Peyer's patch (tissue), 4 donors: ENCODE measurements at places on chromosomes 7 and 10. TPM values are rescaled to one million over a fixed set of nuclear protein-coding genes. Genes with fewer than 3 reads are reported as not detected.

- no peaks in the 10 kb centered on the region for H3K27me3 ChIP-seq
- peak overlapping the region; percentile 22 for H3K27ac ChIP-seq
- H3K36me3 ChIP-seq: no peaks in the 10 kb centered on the region
- DNase-seq: peak; percentile 76
- no peak overlapping the region for H3K4me3 ChIP-seq
Observed at GRCh38 chr10:92756201-92757065, 66.7 kb downstream of the HHEX start.

The NME8 gene
- total RNA-seq: 1.7 TPM

GRCh38 chr10:96690755-96691730, 29.3 kb downstream of the PIK3AP1 start:
- H3K27me3 ChIP-seq: no peaks in the 10 kb centered on the region
- DNase-seq: no peak
- H3K36me3 ChIP-seq: no peaks in the 10 kb centered on the region
- no peak overlapping the region for H3K4me3 ChIP-seq
- H3K27ac ChIP-seq: no peak overlapping the region

The TRIM56 gene
- 43.7 TPM for total RNA-seq

- no peaks in the 10 kb centered on the region for H3K36me3 ChIP-seq
- no peak for DNase-seq
- H3K27ac ChIP-seq: no peak overlapping the region
- H3K4me3 ChIP-seq: no peak overlapping the region
- H3K27me3 ChIP-seq: no peaks in the 10 kb centered on the region
- H3K4me1 ChIP-seq: no peaks in the 10 kb centered on the region
Observed at GRCh38 chr10:85604136-85604725, 762.4 kb downstream of the GRID1 start.

DNA sequence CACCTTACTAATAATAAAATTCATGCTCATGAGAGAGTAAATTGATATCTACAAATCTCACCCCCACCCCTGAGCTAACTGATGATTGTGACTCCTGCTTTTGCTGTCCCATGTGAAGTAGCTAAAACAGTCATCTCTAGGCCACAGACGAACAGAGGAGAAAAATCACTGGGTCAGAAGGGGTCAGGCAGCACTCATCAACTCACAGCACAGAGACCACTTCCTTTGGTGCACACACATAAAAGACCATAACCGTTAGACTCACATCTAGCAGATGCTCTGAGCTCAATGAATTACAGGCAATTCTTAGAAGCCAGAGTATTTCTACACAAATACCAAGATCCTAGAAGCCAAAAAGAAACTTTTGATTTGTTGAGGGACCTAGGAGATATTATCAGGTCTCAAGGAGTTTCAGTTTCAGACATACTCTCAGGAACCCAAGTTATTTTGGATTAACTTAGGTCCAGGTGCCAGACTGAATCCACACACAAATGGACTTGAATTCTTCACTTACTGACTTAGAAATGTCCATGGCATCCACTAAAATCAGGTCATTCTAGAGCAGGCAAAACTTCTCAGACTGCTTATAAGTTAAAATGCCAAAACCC, 65.0 kb upstream of the TES start:
- H3K27ac ChIP-seq: no peak overlapping the region
- no peak for DNase-seq
- no peaks in the 10 kb centered on the region for H3K36me3 ChIP-seq
- H3K27me3 ChIP-seq: no peaks in the 10 kb centered on the region
- no peak overlapping the region for H3K4me3 ChIP-seq
- no peaks in the 10 kb centered on the region for H3K4me1 ChIP-seq

The LRRC18 gene
- total RNA-seq: not detected

The MRC1 gene
- total RNA-seq: 22.0 TPM

DNA sequence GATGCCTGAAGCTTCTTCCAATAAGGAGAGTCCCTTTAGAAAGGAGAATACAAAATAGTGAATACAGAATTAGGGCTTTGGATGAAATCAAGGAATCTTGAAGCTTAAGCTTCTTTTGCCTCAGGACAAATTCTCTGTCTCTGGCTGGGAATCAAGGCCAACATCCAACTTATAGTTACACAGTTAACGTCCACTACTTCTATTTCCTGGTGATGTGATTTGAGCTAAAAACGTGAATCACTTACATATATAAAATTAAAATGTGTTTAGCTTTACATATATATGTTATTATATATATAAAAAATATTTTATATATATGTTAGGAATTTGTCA, 11.4 kb upstream of the INPP5F start:
- no peak overlapping the region for H3K27ac ChIP-seq
- DNase-seq: no peak
- H3K27me3 ChIP-seq: no peaks in the 10 kb centered on the region
- H3K4me3 ChIP-seq: no peak overlapping the region
- H3K36me3 ChIP-seq: no peaks in the 10 kb centered on the region

DNA sequence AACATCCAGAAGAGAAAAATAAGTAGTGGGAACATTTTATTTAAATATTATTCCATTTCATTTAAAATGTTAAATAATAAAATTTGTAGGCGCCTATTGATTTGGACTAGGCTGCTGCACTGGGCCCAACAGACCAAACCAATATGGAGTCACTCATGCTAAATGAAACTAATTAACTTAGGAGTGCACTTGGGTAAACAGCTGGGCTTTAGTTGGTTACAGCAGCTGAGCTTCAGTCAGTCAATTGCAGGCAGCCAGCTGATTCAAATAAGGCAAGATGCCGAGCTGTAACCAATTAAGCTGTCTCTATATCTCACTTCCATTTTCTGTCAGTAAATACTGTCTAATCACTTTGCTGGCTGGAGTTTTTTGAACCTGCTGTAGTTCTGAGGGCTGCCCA, 102.1 kb upstream of the WDR11 start:
- no peak for DNase-seq
- H3K27me3 ChIP-seq: no peaks in the 10 kb centered on the region
- no peaks in the 10 kb centered on the region for H3K36me3 ChIP-seq
- H3K4me3 ChIP-seq: no peak overlapping the region
- H3K27ac ChIP-seq: no peak overlapping the region

GRCh38 chr10:132229096-132229495, 42.3 kb downstream of the DPYSL4 start:
- no peaks in the 10 kb centered on the region for H3K36me3 ChIP-seq
- H3K4me3 ChIP-seq: no peak overlapping the region
- H3K27me3 ChIP-seq: no peaks in the 10 kb centered on the region
- no peak for DNase-seq
- no peaks in the 10 kb centered on the region for H3K4me1 ChIP-seq

The FGL2 gene
- 25.7 TPM for total RNA-seq

DNA sequence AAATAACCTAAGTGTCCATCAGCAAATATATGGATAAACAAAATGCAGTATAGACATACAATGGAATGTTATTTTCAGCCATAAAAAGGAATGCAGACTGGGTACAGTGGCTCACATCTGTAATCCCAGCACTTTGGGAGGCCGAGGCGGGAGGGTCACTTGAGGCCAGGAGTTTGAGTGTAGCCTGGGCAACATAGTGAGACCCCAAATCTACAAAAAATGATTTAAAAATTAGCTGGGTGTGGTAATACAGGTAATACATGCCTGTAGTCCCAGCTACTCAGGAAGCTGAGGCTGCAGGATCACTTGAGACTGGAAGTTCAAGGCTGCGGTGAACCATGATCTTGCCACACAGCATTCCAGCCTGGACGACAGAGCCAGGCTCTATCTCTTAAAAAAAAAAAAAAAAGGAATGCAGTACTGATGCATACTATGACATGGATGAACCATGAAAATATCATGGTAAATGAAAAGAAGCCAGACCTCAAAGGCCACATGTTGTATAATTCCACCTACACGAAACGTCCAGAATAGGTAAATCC, 6.9 kb downstream of the MCMBP start:
- H3K27ac ChIP-seq: no peak overlapping the region
- H3K4me1 ChIP-seq: no peaks in the 10 kb centered on the region
- H3K27me3 ChIP-seq: no peaks in the 10 kb centered on the region
- H3K36me3 ChIP-seq: no peaks in the 10 kb centered on the region
- H3K4me3 ChIP-seq: no peak overlapping the region

The BZW2 gene
- total RNA-seq: 46.2 TPM

DNA sequence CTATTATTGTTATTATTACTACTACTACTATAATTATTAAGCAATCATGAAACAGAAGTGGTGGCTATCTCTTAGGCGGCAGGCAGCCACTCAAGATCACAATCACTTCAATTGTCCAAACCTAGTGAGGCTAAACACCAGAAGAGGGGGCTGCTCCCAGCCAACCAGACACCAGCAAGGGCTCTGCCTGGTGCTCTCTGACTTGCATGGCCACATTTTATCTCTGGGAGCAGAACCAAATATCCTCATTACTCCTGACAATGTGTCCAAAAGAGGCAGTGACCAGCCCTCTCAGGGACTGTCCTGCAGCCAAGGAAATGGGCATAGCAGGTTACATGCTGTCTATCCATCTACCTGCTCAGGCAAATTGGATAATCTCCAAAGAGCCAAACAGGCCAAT, 187.4 kb upstream of the PDE1C start:
- DNase-seq: no peak
- H3K27me3 ChIP-seq: no peaks in the 10 kb centered on the region
- H3K4me1 ChIP-seq: no peaks in the 10 kb centered on the region
- no peak overlapping the region for H3K27ac ChIP-seq
- no peak overlapping the region for H3K4me3 ChIP-seq

- H3K27ac ChIP-seq: no peak overlapping the region
- H3K27me3 ChIP-seq: no peaks in the 10 kb centered on the region
- H3K36me3 ChIP-seq: no peaks in the 10 kb centered on the region
- no peak overlapping the region for H3K4me3 ChIP-seq
- DNase-seq: no peak
Observed at GRCh38 chr10:126398924-126399323, 10.6 kb upstream of the ADAM12 start.

The PPP2R2D gene
- total RNA-seq: 87.5 TPM

The GRM3 gene
- not detected for total RNA-seq
